ENCODE measurements at places on chromosomes 1 and 21.
A peak's percentile ranks its signal among the peaks of the same experiment; 100 is the strongest.

DNA sequence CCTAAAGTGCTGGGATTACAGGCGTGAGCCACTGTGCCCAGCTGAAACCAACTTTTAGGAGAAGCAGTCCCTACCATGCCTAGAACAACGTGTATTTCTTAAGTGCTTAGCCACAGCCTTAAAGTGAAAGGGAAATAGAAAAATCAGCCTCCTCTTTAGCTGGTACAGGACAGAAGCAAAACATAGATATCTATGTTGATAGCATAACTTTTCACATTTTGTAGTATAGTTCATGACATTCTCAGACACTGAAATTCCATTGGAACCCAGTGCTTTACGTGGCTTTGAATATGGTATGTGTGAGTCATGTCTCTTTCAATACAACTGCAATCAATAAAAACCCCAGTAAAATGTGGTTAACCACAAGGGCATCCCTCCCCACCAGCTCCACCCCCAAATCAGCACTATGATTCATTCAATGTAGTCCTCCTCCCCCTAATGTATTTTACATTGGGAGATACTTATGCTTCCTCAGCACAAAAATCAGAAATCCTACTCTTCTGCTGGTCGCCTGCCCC is 32.1 kb downstream of the TGFB2 start:
- peak; percentile 62 for DNase-seq
- peaks cover 51% of the 10 kb centered on the region for H3K27me3 ChIP-seq
- peaks cover 28% of the 10 kb centered on the region for H3K4me1 ChIP-seq
- H3K36me3 ChIP-seq = peaks cover 1% of the 10 kb centered on the region
- peak overlapping the region; percentile 62 for H3K4me3 ChIP-seq

GRCh38 chr1:46405724-46406123 is 11.6 kb downstream of the FAAH start:
- no peak overlapping the region for H3K27ac ChIP-seq
- H3K4me1 ChIP-seq = no peaks in the 10 kb centered on the region
- H3K36me3 ChIP-seq = no peaks in the 10 kb centered on the region
- H3K27me3 ChIP-seq = no peaks in the 10 kb centered on the region
- H3K4me3 ChIP-seq = no peak overlapping the region

GRCh38 chr1:152479792-152480595 is 30.6 kb upstream of the LCE5A start:
- H3K27ac ChIP-seq = no peak overlapping the region
- H3K36me3 ChIP-seq = peaks cover 6% of the 10 kb centered on the region
- H3K4me1 ChIP-seq = peaks cover 2% of the 10 kb centered on the region
- no peak overlapping the region for H3K4me3 ChIP-seq
- H3K27me3 ChIP-seq = no peaks in the 10 kb centered on the region

DNA sequence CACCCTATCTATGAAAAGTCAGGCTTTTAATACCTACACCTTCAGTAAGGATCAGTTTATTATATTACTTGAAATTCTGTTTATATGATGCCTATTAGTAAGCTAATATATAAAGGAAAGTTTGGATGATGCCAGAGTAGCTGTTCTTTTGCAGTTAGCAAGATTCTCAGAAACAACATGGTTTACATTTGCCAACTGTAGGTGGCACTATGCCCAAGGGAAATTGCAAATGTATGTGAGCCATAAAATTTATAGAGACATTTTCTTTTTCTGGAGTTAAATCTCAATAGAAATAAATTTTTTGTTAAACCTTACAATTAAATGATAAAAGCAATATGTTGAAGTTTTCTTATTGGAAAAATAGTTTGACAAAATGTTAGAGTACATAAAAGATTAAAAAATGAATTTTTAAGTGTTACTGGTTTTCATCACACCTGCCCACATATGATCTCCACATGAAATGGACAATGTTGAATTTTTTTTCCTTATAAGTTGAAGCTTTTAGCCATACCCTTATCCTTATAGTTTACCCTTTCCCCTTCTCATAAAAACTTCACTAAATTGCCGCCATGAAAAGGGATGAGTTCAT is 32.1 kb upstream of the EPHX4 start:
- H3K27me3 ChIP-seq = peaks cover 3% of the 10 kb centered on the region
- H3K27ac ChIP-seq = no peak overlapping the region
- no peaks in the 10 kb centered on the region for H3K36me3 ChIP-seq
- H3K4me3 ChIP-seq = no peak overlapping the region
- no peaks in the 10 kb centered on the region for H3K4me1 ChIP-seq

- DNase-seq = peak; percentile 61
- peaks cover 65% of the 10 kb centered on the region for H3K4me1 ChIP-seq
- peak overlapping the region; percentile 97 for H3K4me3 ChIP-seq
- peaks cover 28% of the 10 kb centered on the region for H3K36me3 ChIP-seq
These were observed 3.1 kb downstream of the ATP1A1 start for GRCh38 chr1:116375887-116376728.

DNA sequence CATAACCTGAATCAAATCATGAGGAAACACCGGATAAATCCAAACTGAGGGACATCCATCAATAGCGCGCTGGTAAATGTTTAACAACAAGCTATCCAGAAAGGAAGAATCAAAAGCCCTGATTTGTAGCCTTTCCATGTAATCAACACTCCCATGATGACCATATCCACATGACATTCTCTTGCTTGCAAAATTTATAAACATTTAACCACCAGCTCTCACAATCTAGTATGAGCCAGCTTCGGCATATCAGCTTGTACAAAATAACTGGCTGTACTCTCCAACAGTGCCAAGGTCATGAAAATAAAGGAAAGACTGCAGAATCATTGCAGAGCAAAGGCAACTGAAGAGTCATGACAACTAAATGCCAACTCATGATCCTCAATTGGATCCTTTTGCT is 15.7 kb downstream of the HSD11B1 start:
- H3K4me3 ChIP-seq = no peak overlapping the region
- peaks cover 11% of the 10 kb centered on the region for H3K36me3 ChIP-seq
- no peak overlapping the region for H3K27ac ChIP-seq
- H3K27me3 ChIP-seq = no peaks in the 10 kb centered on the region

GRCh38 chr1:11447903-11448302 is 31.1 kb upstream of the DISP3 start:
- H3K36me3 ChIP-seq = no peaks in the 10 kb centered on the region
- no peak overlapping the region for H3K4me3 ChIP-seq
- peaks cover 4% of the 10 kb centered on the region for H3K27me3 ChIP-seq
- no peaks in the 10 kb centered on the region for H3K4me1 ChIP-seq

DNA sequence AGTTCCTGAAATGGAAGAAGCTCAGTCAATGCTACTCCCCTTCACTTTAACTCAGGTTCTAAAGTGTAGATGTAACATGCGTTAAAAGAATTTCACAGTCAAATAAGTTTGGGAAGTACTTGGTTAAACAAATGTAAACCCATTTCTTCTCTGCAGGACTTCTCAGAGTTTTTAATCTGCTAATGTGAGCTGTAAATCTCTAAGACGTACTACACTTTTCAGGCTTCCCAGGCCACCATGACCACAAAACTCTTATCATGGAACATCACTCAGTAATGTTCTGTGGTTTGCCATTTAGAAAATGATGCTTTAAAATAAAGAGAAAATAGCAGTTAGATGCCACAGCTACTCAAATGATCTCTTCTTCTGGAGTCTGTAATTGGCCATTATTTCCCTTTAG is 104.3 kb downstream of the HHIPL2 start:
- H3K4me1 ChIP-seq = peaks cover 17% of the 10 kb centered on the region
- H3K36me3 ChIP-seq = no peaks in the 10 kb centered on the region
- H3K27ac ChIP-seq = no peak overlapping the region

DNA sequence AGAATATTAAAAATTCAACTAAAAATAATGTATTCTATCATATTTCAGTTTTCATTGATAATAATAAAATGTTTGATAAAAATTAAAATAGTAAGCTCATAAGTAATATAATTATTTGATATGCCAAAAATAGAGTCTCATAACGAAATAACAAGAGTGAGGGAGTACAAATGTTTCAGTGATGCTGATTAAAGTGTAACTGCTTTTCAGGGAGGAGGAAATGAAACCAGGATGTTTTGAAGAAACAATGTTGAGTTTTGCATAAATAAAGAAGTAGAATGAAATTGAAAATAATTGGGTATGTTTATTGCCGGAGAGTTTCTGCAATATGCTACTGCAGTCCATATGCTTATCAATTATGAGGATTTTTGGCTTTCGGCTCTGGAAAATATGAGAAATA is 1159.8 kb upstream of the ADGRL2 start:
- no peaks in the 10 kb centered on the region for H3K36me3 ChIP-seq
- peak overlapping the region; percentile 18 for H3K27ac ChIP-seq

DNA sequence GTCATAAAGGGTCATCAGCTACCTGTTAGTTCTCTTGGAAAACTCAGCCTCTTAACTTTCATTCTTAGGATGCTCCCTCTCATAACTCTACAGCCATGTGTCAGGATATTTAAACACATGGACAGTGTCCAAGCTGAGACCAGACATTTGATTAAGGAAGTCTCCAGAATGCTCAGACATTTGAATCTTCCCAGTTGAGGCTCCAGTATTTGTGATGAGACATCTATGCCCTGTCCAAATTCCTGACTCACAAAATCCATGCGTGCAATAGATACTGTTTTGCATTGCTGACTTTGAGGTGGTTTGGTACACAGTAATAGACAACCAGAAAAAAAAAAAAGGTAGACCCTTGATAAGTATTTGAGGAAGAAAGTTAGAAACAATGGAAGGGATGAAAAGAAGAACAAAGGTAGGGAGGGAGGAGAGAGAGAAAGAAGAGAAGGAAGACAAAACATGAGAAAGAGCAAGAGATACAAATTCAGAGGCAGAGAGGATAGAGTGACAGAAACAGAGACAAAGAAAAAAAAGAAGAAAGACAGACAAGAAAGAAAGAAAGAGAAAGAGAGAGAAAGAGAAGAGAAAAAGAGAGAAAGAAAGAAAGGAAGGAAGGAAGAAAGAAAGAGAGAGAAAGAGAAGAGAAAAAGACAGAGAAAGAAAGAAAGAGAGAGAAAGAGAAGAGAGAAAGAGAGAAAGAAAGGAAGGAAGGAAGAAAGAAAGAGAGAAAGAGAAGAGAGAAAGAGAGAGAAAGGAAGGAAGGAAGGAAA is 275.5 kb upstream of the PRMT6 start:
- no peaks in the 10 kb centered on the region for H3K27me3 ChIP-seq
- no peaks in the 10 kb centered on the region for H3K4me1 ChIP-seq
- H3K36me3 ChIP-seq = no peaks in the 10 kb centered on the region
- peak overlapping the region; percentile 51 for H3K27ac ChIP-seq
- no peak for DNase-seq
- no peak overlapping the region for H3K4me3 ChIP-seq

DNA sequence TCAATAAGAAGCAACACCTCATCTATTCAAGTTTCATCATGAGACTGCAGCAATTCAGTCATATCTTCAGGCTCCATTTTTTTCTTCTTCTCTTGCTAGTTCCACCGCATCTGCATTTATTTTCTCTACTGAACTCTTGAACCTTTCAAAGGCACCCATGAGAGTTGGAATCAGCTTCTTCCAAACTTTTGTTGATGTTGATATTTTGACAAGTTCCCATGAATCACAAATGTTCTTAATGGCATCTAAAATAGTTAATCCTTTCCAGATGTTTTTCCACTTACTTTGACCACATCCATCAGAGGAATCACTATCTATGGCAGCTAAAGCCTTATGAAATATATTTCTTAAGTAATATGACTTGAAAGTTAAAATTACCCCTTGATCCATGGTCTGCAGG is 434.3 kb downstream of the GPATCH2 start:
- DNase-seq = no peak
- no peaks in the 10 kb centered on the region for H3K4me1 ChIP-seq
- no peaks in the 10 kb centered on the region for H3K36me3 ChIP-seq
- H3K27me3 ChIP-seq = no peaks in the 10 kb centered on the region

GRCh38 chr1:22118291-22118992 is 24.5 kb downstream of the WNT4 start:
- no peak for DNase-seq
- no peaks in the 10 kb centered on the region for H3K27me3 ChIP-seq
- peak overlapping the region; percentile 42 for H3K27ac ChIP-seq
- H3K4me3 ChIP-seq = no peak overlapping the region
- H3K36me3 ChIP-seq = peaks cover 6% of the 10 kb centered on the region

DNA sequence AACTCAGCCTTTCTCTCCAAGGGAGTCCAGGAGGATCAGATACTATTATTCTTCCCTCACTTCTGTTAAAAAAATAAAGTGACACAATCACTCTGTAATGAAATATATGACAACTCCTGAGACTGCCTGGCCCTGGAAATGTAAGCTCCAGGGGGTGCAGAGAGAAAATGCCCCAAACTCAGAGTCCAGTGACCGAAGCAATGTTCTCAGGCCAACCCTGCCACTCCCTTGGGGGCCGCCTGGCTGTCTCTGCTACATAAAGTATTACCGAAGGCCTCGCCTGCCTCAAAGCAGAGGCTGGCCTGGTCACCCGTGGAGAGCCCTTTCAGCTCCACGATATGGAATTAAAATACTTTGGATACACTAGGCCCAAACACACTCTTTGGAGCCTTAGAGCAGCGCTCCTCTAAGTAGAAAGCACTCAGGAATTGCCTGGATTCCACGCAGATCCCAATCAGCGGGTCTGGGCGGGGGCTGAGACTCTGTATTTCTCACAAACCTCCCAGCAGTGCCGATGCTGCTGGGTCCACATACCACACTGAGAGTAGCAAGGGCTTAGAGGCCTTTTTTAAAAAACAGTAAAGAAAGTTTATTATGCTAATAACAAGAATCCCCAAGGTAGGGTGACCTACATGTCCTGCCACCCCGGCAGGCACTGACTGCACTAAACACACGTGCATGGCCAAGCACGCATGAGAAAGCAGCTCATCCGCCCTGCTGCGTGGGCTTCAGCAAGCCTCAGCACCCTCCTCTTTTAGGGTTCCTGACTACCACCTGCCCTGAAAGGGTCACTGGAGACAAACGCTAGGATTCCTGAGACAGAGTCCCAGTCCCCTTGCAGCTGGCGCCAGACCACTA is 31.1 kb downstream of the TMCO4 start:
- no peak for DNase-seq
- H3K4me1 ChIP-seq = peaks cover 20% of the 10 kb centered on the region
- H3K36me3 ChIP-seq = peaks cover 8% of the 10 kb centered on the region
- no peak overlapping the region for H3K4me3 ChIP-seq
- no peak overlapping the region for H3K27ac ChIP-seq

GRCh38 chr1:62362926-62363325 is 43.7 kb upstream of the KANK4 start:
- no peak overlapping the region for H3K4me3 ChIP-seq
- H3K27me3 ChIP-seq = no peaks in the 10 kb centered on the region
- no peaks in the 10 kb centered on the region for H3K4me1 ChIP-seq
- DNase-seq = no peak

Measured in activated naive CD8-positive, alpha-beta T cell treated with anti-CD3 and anti-CD28 coated beads, Interleukin-2, amount 50 U/mL, for 24 hours (primary cell).